Epithelial cell of esophagus (primary cell): ENCODE measurements at places on chromosomes 11 and 22.

DNA sequence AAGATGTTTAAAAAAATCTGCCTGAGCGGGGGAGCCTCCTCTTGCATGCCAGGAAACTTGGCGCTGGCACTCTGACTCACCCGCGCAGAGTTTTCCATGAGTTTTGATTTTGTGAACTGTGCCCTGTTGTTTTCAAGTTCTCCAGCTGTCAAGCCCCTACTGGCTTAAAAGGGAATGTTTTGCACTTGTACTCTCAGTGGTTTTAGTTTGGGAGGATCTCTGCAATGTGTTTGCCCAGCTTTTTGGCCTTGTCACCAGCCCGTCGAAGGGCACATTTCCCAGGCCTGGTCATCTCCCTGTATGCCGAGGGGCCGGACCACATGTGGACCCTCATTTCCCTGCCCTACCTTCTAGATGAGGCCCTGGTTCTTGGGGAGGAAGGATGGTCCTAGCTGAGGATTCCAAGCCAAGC is 12.2 kb downstream of the MRGPRF start:
- peak; percentile 74 for DNase-seq

DNA sequence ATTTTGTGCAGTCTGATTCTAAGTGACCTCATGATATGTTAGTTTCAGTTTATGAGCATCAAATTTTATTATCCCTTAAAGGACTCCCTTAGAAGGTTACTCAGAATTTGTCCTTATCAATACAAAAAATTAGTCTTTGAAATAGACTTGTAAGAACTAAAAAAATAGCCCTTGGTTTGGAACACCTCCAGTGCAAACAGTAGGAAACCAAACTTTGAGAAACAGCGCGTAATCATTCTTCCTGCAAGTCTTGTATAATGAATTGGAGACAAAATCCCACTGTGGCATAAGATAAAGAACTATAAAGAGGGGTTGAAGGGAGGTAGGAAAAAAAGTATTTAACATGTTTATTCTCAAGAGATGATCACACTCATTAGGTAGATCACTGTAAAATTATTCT is 10.8 kb upstream of the MSANTD4 start:
- no peak for DNase-seq

DNA sequence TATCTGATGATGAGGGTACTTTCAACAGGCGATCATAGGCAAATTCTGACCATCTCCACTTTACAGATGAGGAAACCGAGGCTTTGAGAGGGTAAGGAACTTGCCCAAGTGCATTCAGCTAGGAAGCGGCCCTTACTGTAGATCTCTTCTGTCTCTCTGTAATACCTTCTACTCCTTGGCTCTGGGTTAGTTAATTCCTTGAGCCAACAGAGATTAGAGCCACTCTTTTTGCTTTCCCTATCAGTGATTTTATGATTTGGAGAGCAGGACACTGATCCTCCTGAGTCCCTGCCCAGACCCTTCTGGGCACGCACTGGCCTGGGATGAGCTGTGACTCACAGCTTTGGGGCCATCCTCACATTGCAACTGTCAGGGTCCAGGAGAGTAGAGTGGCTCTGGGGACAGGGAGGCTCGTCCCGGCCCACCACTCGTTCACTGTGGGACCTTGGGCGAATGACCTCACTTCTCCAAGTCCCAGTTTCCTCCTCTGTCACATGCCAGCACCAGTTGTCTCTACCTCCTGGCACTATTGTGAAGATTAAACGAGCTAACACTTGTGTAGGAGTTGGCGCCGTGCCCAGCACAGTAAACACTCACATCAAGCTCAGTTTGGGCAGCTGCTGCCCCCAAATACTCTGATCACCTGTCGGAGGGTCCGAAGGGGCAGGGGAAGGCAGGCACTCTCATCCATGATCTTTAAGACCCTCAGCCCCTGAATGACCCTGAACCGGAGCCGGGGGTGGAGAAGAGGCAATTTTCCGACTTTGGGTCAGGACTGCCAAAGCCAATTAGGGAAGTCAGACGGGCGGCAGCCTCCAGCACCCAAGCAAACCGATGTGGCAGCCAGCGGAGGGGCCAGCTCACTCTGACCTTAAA is 235.0 kb downstream of the MIAT start:
- DNase-seq = peak; percentile 64

DNA sequence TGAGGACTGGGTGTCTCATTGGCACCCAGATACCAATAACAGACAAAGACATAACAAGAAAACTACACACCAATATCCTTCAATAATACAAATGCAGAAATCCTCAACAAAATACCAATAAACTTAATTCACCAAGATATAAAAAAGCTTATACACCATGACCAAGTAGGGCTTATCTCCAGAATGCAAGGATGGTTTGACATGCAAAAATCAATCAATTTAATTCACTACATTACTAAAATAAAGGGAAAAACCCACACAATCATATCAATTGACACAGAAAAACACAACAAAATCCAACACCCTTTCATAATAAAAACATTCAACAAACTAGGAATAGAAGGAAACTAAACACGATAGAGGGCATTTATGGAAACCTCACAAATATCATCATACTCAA is 40.6 kb downstream of the LHFPL7 start:
- no peak for DNase-seq

GRCh38 chr11:134207538-134208239 is 16.1 kb downstream of the NCAPD3 start:
- peak; percentile 40 for DNase-seq

DNA sequence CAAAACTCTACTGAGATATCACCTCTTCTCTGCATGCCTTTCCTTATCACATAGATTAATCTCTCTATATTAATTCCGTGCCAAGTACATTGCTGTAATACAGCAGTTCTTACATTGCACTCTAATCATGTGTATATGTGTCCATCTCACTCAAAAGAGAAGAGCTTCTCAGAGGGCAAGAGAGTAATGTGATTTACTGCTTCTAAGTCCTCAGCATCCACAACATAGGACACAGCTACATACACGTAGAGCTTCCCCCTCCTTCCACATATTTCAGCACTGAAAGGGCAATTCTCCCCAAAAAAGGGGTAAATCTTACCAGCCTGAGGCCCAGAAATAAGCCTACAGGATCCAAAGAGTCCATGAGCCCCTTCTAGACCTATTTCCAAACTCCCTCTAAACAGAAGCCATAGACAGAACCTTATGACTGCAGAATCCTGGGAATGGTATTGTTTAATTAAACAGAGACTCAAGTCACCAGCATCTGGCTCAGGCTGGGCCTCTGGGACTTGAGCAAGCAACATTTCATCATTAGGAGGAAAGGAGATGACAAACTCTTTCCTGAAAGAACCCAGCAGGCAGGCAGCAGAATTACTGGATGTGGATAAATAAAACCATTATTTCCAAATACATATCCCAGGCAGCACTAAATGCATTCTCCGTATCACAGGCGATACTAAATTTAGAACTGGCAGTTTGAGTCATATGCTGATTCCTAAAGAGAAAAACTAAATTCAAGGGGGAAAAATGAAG is 87.2 kb downstream of the KCNC1 start:
- peak; percentile 47 for DNase-seq

DNA sequence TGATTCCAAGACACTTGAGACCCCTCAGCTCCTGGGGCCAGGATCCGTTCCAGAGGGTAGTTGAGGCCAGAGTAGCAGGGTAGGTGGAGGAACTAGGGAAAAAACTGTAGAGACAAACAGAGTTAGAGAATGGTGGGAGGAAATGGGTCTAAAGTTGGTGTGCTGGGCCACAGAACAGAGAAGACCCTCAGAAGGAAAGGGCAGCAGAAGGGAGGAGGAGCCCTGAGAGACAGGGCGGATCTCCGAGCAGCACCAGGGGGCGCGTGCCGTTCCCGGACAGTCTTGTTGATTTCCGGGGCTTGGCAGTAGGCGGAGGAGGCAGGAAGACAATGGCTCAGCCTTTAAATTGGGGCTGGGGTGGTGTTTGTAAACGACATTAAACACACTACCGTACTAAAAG is 2.4 kb upstream of the CECR2 start:
- no peak for DNase-seq

DNA sequence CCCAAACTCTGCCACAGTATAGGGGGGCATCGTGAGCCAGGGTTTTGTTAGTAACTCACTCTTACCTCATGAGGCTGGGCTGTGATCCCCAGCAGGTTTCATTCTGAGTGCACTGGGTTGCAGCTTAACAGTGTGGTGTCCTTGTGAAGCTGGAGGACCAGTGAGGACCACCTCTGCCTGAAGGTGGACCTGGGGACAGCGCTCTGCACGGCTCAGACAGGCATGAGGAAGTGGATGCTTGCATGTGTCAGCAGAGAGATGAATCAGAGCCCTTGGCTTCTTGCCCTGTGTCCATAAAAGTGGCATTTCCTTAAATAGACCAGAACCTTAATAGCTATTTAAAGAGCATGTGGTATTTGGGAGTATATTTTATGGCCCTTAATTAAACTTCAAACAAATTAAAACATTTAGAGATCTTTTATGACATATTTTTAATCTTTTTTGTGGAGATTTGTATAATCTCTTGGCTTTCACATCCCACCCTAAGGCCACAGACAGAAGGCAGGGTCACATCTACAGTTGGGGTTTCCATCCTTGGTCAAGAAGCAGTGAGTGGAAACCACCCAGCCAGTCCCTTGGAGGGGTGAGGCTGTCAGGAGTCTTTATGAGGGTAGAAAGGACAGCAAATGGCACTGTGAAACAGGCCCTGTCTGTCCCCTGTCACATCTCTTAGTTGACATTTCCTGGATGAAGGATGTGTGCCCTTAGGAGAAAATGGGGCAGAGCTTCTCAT is 24.8 kb upstream of the ADORA2A start:
- peak; percentile 92 for DNase-seq

DNA sequence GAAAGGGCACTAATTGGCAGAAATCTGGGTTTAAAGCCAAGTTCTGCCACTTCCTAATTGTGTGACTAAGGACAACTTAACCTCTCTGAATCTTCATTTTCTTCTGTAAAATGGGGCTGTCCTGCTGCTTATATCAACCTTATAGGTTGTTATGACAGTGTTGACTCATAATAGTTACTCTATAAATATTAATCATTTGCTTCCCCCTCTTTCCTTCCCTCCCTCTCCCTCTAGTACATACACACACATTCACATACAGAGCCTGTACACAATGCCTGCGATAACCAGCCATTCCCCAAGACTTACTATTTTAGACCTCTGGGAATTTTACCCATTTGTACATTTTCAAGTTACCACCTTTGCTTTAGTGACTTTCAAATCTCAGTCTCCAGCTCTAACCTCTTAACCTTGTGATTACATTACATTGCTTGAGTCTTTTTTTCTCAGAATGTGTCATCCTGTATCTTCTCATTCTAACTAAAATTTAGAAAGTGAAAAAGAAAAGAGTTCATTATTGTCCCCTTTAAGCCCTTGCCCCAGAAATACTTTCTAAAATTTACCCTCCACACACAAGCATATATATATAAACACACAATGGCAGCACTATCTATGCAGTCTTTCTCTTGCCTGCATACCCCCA is 31.9 kb downstream of the GDPD4 start:
- peak; percentile 48 for DNase-seq

GRCh38 chr11:37104380-37104779 is 506.3 kb upstream of the RAG2 start:
- no peak for DNase-seq

GRCh38 chr11:107157146-107157808 is 139.0 kb upstream of the GUCY1A2 start:
- no peak for DNase-seq

DNA sequence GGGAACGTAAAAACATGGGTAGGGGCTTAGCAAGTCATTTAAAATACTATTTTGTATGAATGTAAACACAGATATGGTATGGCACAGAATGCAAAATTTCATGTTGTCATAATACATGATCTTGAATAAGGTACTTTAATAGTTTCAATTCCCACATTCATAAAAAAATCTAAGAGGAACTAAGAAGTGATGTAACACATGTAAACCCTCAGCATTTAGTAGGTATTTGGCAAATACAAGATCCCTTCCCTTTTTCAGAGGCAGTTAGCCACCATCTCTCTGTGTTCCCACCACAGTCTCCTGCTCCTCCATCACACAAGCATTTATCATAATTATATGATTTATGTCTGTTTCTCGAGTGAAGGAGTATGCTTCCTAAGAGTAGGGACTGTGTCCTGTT is 251.8 kb downstream of the TENM4 start:
- no peak for DNase-seq
